ENCODE measurements at places on chromosomes 5 and 9.

DNA sequence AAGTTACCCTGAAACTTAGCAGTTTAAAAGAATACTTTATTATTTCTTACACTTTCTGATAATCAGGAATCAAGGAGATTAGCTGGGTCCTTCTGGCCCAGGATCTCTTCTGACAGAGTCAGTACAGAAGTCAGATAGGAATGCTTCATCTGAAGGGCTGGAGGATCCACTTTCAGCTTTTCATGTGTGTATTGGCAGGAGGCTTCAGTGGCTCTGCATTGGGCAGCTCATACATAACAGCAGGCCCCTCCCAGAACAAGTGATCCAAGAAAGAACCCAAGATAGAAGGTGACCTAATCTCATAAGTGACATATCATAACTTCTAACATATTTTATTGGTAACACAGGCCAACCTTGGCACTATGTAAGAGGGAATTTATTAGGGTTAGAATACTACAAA is 258.4 kb downstream of the HCN1 start:
- no peak for DNase-seq

DNA sequence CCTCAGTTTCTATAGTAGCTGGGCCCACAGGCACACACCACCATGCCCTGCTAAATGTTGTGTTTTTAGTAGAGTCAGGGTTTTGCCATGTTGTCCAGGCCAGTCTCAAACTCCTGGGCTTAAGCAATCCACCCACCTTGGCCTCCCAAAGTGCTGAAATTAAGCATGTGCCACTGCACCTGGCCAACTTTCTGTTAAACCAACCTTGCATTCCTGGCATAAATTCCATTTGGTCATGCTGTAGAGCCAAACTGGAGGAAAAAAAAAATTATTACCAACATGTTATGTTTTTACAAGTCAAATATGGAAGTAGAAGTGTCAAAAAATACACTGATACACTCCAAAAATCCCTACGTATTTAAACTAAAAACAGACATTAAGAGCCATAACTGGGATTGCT is 54.1 kb downstream of the ERMP1 start:
- no peak for DNase-seq

DNA sequence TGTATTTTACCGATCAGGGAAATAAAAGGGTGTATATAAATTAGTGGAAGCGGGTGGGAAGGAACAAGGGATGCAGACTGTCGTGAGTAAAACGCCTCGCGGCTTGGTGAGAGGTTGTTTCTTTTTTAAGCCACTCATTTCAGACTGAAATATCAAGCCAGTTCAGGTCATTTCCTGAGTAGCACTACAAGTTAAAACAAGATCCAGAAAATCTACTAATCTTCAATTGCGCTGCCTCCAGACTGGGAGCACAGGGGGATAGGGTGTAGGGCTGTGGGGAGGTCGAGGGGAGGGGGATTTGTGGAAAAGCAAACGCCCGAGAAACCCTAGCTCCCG is 140.8 kb downstream of the TSSK1B start:
- DNase-seq, result no peak

DNA sequence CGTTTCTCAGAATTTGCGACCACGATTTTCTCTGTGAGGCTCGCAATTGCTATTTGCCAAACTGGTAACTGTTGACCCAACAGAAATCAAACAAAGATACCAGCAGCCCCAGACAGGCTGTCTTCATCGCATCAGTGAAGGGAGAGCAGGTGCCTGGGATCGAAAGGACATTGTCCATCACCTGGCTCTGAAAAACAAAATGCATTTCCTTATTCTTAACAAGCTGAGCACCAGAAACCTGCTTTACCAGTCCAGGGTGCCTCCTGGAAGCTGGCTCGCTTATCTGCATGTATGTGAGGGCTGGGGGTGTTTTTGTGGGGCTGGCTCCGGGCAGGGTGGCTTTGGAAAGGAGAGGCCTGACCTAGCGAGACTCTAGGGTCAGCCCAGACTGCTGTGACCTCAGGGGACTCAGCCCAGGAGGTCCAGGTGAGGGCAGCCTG is 24.7 kb downstream of the WWC1 start:
- no peak for DNase-seq

- no peak for DNase-seq
Observed at GRCh38 chr5:96476654-96477053, 43.6 kb upstream of the PCSK1 start.

DNA sequence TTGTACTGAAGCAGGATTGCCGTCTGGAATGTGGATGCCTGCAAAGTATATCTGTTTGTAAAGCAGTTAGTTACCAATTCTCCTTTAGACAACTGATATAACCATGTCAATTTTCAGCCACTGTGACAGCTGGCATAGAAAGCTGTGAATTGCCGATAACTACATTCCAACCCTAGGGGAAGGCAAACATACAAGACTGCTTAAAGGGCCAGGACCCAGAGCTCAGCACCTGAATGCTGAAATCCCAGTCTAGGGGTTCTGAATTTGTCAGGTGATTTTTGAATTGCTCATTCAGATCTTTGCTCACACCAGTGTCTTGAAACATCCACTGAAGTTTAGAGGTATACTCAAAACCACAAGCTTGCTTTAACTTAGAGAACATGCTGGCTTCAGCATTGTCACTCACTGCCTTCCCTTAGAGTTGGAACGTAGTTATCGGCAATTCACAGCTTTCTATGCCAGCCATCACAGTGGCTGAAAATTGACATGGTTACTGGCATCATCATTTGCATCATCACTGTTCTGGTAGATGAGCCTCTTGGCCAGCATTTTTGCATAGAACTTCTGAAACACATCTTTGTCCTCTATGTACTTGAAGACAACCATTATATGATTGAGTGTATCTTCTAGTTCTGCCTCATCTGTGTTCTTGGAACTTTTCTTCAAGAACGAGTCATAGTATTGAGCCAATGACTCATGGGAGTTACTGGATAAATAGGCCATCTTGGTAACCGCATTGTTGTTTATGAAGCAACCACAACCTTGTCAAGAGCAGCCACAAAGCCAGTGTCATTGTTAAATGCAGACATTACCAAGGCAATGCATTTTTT is 82.1 kb downstream of the CCDC192 start:
- DNase-seq, result peak; percentile 24

GRCh38 chr9:84301851-84302250 is 38.7 kb downstream of the SLC28A3 start:
- DNase-seq, result no peak

DNA sequence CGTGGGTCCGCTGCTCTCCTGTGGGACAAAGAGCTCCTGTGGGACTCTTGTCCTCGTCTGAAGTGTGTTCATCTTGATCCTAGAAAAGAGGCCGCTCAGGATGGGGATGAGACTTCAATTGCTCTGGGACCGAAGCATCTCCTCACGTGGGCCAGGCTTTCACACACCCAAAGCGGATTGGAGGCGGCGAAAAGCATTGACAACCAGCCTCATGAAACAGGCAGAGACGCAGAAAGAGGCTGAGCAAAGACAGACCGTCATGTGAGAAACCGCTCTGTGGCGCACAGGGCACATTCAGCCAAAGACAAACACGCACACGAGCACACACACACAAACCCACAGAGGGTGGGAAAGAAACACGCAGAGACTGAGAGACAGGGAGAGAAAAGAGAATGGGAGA is 479.5 kb downstream of the SPATA31A7 start:
- DNase-seq, result no peak

GRCh38 chr9:38334234-38334633 is 58.3 kb upstream of the ALDH1B1 start:
- DNase-seq, result no peak

- no peak for DNase-seq
Observed at GRCh38 chr9:128825923-128826700, 3.5 kb downstream of the SPOUT1 start.

GRCh38 chr9:134064711-134065110 is 3.1 kb downstream of the BRD3 start:
- no peak for DNase-seq

GRCh38 chr5:138180183-138180782 is 1.4 kb downstream of the KIF20A start:
- peak; percentile 20 for DNase-seq

- DNase-seq, result no peak
Observed at GRCh38 chr9:17862101-17862500, 283.2 kb downstream of the SH3GL2 start.

DNA sequence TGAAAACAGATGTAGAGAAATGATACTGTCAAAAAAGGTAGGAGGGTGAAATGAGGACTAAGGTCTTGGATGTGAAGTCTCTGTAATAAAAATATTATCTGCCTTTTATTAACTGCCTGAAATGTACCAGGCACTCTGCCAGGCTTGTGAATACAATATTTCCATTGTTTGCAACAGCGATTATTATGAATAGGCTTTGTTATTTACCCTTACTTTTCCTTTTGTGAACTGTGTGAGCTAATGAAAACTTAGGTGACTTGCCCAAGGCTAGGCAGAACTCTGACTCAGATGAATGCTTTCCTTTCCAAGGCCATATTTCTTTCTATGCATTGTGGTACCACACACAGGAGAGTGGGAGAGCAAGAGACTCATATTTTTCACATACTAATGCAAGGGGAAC is 204.1 kb downstream of the CDH12 start:
- no peak for DNase-seq

DNA sequence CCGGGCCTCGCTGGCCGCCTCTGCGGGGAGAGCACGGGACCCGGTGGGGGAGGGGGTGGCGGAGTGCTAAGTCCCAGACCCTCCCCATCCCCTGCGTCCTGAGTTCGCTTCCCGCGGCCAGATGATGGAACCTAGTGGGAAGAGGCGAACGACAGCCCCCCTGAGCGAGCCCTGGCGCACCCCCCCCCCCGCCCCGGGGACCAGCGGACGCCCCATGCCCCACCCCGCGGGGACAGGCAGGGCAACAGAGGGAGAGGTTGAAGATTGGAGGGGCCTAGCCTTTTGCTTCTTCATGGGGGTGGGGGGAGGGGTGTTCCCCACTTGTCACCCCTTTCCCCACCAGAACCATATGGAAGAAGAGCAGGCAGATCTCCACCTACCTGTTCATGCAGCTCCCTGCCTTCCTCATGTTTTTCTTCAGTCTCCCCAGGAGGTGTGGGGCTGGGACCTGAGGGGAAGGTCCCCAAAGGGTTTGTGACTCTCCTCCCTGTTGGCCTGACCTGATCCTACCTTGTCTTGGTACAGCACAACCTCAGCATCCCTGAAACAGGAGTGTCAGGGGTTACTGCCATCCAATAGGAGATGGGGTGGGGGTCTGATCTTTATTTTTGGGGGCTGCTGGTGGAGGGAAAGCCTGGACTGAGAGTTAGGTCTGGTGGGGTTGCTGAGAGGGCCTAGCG is 485 bp downstream of the FAM53C start:
- no peak for DNase-seq

GRCh38 chr5:150082889-150083288 is 3.5 kb downstream of the CSF1R start:
- no peak for DNase-seq

DNA sequence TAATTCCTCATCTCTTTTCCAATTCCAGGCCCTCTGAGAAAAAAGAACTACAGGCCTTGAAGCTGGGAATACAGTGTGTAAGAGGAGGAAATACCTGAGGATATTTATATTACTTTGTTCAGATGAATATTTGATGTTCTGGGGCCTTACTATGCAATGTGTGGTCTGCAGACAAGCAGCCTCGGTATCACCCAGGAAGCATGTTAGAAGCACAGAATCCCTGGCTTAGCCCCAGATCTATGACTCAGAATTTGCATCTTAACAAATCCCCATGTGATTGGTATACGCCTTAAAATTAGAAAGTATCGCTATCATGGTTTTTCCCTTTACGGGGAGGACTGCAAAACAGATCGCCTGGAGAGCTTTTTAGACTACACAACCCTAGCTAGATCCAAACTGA is 121.0 kb downstream of the JAKMIP2 start:
- no peak for DNase-seq

DNA sequence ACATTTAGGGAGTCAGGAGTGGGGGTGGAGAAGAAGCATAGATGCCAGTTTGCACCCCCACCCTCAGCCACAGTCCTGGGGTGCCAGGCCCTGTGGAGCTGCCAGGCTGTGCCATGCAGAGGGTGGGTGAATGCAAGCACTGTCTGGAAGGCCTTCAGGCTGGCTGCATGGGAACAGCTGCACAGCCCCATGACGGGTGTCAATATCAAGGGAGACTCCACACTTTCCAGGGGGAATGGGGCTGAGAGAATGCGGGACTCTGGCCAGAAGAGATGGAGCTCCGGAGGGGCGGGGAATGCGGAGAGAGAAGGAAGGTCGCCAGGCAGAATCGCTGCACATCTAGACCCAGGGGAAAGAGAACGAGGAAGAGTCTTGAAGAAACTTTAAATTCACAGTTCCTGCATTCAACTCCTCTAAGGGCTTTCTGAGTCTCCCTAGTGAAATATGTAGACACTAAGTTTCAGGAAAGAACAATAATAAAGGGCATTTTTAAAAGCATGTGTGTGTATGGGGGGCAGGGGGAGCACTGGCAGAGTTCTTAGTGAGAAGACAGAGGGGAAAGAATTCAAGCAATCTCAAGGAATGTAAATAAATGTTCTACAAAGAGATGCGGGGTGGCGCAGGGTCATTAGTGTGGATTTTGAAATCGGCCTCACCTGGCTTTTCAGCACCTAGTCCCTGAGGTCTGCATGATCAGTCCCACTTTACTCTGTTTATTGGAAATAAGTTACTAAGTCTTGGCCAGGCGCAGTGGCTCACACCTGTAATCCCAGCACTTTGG is 59.1 kb downstream of the BOD1 start:
- no peak for DNase-seq

GRCh38 chr9:134970198-134970597 is 52.5 kb upstream of the FCN1 start:
- no peak for DNase-seq

GRCh38 chr5:29185558-29185957 is 2007.9 kb upstream of the CDH6 start:
- no peak for DNase-seq

All from amniotic stem cell (primary cell).